Cortex of kidney (tissue), 1 donor: ENCODE measurements at places on chromosomes 16 and 17.

- DNase-seq = no peak
These were observed 18.0 kb downstream of the HDAC5 start for GRCh38 chr17:44105483-44105882.

GRCh38 chr17:73824321-73824720, 180.1 kb upstream of the SDK2 start:
- no peak for DNase-seq

- DNase-seq = no peak
These were observed 27.1 kb upstream of the MGAT5B start for GRCh38 chr17:76840884-76841775.

DNA sequence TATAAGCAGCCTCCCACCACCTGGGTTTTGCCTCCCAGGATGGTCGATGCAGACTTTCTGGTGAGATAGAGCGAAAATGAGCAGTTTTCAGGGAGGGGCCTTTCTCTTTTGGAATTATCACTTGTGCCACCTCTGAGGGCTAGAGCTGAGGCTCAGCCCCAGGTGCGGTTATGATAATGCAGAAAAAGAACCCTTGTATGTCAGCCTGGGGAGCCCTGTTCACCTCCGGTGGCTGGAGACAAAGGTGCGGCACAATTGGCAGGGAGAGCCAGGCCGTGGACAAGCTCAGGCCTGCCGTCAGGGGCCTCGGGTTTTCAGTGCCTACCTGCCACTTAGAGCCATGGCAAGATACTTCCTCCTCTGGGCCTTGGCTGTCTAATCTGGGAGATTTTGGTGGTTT, 4.4 kb downstream of the SCPEP1 start:
- no peak for DNase-seq

GRCh38 chr17:2087597-2088211, 32.8 kb downstream of the HIC1 start:
- no peak for DNase-seq

DNA sequence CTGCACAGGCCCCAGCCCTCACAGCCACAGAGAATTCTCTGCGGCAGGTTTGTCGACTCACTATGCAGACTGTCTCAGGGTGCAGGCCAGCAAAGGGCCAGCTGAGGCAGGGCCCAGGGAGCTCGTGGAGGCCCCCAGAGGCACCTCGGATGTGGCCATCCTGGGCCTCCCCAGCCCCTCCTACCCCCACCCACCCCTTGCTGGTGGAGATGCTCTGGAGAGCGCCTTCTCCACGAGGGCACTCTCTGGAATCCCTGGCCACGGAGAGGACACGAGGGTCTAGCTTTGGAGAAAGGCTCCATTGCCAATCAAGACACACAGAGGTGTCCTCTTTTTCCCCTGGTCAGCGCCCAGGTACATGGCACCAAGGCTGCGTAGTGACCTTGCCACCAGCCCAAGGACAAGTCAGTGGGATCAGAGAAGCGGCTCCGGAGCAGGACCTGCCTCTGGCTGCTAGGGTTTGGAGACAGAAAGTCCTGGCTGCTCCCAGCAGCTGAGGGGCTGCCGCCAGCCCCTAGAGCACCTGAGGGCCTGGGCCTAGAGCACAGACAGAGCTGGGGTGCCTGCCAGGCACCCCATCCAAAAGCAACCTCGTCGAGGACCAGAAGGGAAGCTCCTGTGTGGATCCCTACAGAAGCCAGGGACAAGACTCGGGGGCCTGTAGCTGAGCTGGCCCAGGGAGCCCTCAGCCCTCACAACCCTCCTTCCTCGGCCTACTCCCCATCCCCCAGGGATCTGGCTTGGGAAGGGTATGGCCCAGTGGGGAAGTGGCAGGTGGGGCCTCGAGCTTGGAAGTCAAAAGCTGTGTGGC, 18.7 kb downstream of the ARL2BP start:
- no peak for DNase-seq

- no peak for DNase-seq
These were observed 34.0 kb upstream of the KCNJ16 start for GRCh38 chr17:70041061-70041460.

- DNase-seq = no peak
These were observed 94.6 kb downstream of the CMIP start for GRCh38 chr16:81539009-81539758.

DNA sequence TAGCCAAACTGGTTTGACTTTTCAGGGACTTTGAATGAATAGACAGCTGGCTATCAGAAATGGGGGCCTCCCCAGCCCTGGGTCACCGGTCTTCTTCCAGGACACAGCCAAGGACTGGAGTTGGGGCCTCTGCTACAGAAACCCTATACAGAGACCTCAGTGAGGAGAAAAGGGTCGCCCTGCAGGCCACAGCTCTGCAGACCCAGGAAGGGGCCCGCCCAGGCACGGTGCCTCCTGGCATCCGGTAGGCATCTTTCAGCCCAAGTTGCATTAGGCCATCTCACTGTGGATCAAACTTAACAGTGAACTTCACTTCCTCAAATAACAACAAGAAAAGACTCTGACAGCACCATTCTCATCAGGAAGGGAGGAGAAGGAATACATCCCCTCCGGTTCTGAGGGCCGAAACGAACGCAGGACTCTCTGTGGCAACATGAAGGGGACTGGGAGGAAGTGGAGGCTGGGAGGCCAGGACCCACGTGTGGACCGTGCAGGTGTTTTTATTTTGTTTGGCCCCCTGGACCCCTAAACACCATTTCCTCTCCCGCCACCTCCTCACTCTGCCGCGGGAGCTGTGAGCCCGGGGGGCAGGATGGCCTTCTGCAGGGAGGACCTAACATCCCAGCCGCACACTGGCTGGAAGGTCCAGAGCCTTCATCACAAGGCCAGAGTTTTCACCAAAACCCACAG, 7.2 kb downstream of the SLC38A10 start:
- no peak for DNase-seq

DNA sequence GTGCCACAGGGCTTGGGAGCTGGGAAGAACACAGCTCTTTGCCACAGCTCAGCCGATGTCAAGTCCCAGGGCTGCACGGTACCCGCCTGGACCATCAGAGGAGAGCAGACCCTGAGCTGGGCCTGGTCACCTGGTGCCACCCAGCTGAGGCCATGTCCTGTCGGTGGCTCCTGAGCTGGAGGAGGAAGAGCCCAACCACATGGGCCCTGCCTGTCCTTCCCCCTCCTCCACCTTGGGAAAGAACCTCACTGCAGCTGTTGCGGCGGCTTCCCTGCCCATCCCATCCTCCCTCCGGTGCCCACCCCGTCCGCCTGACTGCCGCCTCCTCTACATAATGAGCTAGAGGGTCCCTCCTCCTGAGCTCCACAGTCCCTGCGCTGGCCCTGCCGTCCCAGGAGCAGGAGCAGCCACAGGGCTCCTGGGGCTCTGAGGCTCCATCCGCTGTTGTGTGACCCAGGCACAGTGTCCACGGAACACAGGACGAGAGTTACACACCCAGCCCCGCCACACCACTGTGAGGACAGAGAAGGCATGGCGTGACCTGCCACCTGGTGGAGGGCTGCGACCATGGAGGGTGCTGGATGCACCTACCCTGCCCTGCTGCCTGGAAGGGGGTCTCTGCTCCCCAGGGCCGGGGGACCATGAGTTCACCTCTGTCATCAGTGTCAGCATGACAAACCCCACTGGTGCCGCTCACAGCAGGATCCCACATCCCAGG, 21.4 kb upstream of the CHMP6 start:
- DNase-seq = no peak

DNA sequence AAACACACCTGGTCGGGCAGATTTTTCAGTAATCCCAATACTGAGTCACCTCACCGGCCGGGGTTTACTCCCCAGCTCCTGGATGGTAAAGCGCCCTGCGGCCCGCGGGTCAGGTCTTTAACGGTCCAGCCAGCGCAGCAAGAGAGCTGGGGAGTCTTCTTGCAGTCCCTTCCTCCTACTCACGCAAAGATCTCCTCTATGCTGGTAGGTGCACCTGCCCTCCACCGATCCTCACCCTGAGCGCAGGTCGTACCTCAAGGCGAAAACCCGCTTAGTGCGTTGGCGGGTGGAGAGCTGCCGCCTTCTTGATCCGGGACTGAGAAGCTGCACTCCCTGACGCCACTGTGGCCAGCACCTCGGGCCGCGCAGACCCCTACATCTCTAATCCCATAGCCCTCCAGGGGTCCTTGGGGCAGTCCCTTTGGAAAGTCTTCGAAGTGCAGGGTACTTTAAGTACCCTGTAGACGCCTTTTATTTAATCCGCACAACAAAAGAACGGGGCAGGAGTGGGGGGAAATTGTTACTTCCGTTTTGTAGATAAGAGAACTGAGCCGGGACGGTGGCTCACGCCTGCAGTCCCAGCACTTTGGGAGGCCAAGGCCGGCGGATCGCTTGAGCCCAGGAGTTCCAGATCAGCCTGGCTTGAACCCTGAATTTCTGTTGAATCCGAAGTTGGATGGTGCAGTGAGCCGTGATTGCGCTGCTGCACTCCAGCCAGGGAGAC, 10.4 kb upstream of the HOXB13 start:
- DNase-seq = no peak

DNA sequence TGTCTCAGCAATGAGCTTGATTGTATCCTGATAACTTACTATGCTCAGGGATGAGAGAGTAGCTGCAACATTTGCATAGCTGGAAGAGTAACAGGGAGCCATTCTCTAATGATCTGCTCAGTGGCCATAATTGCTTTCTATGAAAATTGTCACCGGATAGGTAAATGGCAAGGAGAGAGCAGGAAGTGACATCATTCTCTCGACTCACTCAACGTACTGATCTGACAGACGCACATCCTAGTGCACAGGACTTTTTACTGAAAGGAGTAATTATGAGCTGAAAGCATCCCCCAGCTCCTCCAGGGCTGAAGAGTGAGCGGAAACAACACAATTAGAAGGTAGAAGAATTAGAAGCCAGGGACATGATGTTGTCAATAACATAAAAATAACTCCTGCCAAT, 71.8 kb downstream of the IRX5 start:
- no peak for DNase-seq

GRCh38 chr16:62755938-62756337, 719.7 kb upstream of the CDH8 start:
- DNase-seq = no peak

GRCh38 chr17:80089762-80090161, 11.6 kb upstream of the GAA start:
- DNase-seq = no peak

GRCh38 chr17:34131386-34131785, 123.7 kb upstream of the CCL2 start:
- DNase-seq = no peak
